Omental fat pad (tissue), 4 donors: ENCODE measurements at places on chromosomes 5 and 9. TPM values are rescaled to one million over a fixed set of nuclear protein-coding genes. Genes with fewer than 3 reads are reported as not detected.

GRCh38 chr5:30446456-30446855 is 747.0 kb upstream of the CDH6 start:
- DNase-seq: no peak

GRCh38 chr5:103503066-103503465 is 59.5 kb downstream of the NUDT12 start:
- no peak for DNase-seq

DNA sequence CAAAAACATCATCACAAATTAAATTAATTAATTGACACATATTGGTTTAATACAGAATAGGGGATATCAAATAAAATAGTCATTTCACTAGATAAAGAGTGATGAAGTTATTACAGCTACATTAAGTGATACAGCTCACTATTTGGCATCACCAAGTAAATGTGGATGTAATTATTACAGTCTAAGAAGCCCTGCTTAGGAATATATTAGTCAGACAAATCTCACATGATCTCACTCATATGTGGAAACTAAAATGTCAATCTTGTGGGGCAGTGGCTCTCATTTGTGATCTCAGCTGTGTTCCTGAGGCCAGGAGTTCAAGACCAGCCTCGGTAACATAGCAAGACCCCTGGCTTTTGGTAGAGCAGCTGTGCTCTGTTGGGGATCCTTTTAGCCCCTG is 233.4 kb upstream of the RGMB start:
- DNase-seq: no peak

C9orf50 gene
- not detected for total RNA-seq

DNA sequence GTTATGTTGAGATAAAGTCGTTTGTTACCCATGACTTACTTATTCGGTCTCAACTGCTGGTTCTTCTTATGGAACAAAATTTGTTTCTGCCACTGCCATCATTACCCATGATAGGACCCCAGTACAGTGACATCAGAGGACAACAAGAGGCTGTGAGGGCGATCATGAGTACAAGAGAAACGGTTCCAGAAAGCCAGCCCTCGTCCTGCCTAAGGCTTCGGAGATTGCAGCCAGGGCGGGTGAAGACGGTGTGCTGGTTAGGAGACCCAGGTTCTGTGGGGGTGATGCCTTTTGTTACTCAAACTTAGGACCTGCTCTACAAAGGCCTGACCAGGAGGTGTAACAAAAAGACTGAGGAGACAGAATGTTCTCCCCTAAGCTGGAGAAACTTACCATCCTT is 10.9 kb downstream of the FYB1 start:
- no peak for DNase-seq

DNA sequence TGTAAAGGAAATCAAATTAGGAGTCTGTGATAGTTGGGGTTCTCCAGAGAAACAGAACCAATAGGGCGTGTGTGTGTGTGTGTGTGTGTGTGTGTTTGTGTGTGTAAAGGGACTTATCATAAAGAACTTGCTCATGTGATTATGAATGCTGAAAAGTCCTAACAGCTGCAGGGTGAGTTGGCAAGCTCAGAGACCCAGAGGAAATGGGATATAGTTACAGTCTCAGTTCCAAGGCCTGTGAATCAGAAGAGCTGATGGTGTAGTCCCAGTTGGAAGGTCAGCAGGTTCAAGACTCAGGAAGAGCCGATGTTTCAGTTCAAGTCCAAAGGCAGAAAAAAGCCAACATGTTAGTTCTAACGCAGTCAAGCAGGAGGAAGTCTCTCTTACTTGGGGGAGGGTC is 214.2 kb downstream of the ELAVL2 start:
- no peak for DNase-seq

SMIM33 gene
- not detected for total RNA-seq

- no peak for DNase-seq
Measured at GRCh38 chr5:123626051-123626450, 114.1 kb downstream of the CSNK1G3 start.

VLDLR gene
- 5.4 TPM for total RNA-seq

PCDHB12 gene
- total RNA-seq: 1.9 TPM

DNA sequence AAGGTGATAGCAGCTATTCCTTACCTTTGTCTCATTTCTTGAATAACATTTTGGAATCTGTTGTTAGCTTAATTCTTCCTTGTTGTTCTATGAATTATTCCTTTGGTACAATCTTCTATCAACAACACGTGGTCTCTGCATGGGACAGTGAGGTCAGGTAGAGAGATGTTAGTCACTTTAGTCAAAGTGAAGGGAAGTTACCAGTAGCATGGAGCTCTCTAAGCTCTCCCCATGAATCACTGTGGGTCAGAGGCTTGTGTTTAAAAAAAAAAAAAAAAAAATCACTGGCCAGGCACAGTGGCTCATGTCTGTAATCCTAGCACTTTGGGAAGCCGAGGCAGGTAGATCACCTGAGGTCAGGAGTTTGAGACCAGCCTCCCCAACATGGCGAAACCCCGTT is 116.0 kb downstream of the GOLPH3 start:
- DNase-seq: no peak

DNA sequence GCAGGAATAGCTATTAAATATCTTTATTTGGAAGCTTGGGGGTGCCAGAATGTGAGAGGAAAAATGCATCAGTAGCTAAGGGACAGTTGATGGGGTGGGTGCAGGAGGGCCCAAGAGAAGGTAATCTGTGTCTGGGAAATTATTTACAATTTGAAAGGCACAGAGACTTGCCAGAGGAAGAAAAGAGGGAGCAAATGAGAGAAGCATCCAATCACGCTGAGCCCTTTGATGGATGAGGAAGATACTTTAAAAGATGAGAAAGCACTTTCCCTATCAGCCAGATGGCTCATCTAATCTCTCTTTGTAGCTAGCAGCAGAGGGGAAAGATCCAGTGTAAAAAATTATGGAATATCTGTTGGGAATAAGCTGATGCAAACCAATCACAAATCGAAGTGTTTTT is 57.0 kb upstream of the ABCA1 start:
- no peak for DNase-seq

DNA sequence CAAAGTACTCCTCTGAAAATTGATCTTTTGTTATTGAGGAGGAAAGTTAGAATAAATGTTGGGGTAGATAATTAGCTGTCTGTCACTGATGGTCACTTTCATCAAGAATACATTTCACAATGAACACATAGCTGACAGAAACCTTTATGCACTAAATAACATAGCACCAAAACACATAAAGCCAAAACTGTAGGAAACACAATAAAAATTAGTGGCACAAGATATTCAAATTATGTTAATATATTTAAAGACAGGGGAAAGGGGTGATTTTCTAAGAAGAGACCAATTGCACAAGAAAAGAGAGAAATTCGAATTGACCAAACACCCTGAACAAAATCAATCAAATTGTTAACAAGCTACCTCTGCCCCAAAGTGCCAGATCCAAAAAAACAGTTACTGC is 89.7 kb downstream of the AK8 start:
- no peak for DNase-seq

IL5 gene
- total RNA-seq: not detected

DNA sequence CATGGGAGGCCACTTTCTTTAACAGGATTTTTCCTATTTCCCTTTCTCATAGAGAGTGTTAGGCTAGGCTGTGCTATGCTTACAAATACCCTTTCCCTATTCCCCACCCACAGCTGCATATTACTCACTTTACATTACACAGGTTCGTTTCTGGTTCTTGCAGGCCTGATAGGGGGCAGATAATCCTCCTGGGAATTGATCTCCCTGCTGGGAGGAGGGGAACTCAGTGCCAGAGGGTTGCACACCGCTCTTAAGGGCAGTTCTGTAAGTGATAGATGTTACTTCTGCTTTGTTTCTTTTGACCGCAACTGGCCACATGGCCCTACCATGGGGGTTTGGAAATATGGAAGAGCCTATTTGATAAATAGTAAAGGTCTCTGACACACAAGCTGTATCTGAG is 54.0 kb upstream of the NTRK2 start:
- DNase-seq: no peak

SPATA24 gene
- 3.3 TPM for total RNA-seq

DNA sequence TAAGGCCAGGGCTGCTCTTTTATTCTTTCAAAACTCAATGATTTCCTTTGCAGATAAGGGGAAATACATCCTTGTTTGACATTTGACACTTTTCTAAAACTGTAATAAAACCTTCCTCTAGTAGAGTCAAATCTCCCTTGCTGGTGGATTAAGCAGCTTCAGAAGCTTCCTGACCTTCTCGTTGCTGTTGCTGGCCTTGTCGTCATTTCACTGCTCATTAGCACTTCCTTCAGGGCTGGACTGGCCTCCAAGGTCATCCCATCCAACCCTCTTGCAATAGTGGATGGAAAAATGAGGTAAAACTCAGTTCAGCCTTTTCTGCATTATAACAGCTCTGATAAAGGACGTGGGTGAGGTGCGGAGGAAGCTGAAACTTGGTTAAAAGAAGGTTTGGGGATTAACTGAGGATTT is 1.1 kb upstream of the ADAMTSL1 start:
- DNase-seq: no peak

PCDHGA7 gene
- 9.0 TPM for total RNA-seq

DNA sequence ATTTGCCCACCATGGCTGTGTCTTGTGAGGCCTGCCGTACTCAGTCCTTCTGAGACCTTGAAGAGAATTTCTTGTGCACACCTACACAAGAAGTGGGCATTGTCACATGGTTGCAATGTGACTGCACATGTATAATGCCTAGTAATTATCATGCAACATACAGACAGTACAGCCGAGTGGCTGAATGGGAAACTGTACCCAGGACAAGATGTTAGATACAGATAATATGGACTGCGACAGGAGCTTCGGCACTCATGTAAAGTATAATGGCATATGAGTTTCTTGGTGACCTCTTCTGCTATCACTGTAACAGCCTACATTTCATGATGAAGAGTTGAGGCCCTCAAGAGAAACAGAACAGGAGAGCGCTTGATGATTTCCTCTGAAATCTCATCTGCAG is 4.8 kb upstream of the PRKACG start:
- no peak for DNase-seq

DNA sequence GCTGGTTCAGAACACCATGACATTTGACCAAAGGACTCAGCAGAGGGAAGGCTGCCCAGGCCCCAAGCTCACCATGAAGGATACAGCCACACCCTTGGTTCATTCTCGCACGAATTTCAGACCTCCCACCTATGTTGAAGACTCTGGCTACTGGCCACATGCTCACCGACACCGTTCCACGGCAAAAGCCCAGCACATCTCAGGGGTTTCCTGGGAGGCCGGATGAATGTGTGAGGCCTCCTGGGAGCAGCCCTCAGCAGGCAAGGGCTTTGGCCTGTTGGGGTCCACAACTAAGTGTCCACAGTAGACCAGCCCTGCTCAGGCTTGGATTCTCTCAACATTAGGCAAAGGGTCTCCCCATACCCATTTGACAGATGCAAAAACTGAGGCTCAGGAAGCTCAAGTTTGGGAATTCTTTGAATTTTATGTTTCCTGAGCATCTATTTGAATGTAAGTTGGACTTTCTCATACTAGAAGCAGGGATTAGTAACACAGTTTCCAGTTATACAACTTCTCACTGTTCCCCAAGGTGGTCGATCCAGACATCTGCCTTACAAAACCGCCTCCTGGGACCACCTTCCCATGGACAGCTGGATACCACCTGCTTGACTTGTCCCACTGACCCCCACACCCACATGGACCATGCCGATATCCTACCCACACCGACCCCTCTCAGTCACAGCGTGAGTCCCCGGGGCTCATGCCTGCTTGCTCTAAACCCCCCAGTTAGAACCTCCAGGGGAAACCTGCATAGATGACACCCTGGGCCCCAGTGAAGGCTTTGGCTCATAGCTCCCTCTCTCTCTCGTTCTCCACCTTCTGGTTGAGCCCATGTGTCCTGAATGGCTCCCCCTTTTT is 27.9 kb downstream of the CCT5 start:
- no peak for DNase-seq

DNA sequence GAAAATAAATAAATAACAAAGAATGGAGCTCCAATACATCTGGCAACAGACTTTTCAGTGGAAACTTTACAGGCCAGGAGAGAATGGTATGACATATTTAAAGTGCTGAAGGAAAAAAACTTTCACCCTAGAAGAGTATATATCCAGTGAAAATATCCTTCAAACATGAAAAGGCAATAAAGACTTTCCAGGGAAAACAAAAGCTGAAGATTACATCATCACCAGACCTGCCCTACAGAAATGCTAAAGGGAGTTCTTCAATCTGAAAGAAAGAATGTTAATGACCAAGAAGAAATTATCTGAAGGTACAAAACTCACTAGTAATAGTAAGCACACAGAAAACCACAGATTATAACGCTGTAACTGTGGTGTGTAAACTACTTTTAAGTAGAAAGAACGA is 8.3 kb upstream of the RCL1 start:
- DNase-seq: no peak
